B cell (primary cell): ENCODE measurements at places on chromosomes 4 and X.

GRCh38 chr4:26484032-26484515, 6.2 kb downstream of the CCKAR start:
- no peak for DNase-seq

DNA sequence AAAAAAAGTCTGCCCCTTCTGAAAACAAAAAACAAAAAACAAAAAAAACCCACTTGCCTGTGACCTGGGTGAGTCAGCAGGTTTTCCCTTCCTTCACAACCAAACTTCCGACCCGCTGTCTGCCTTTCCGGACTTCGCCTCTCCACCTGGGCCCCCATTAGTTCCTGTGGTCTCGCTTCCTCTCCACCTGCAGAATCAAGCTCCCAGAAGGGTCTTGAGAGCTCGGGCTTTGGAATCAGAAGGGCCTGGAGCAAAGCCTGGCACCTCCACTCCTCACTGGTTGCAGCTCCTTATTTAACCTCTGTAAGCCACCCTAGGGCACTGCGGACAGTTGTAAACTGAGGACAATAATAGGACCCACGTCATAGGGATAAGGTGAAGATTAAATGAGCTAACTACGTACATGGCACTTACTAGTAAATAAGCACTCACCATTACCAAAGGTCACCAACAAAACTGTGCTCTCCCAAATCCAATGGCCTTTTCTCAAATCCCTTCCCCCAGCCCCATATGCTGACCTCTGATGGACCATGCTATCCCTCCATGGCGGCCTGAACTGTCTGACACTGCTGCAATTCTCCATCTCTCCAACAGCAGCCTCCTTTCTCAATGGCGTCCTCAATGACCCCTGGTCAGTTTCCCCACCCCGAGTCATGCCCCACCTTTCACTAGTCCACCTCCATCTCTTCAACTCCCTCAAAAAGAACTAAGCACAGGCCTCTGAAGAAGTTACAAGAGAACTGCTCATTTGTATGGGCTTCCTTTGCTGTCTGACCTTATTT, 64.2 kb downstream of the IRF2 start:
- peak; percentile 48 for DNase-seq

- no peak for DNase-seq
Measured at GRCh38 chr4:99763635-99764101, 53.0 kb upstream of the DAPP1 start.

- no peak for DNase-seq
Measured at GRCh38 chrX:70432936-70433847, 10.1 kb downstream of the GDPD2 start.

- no peak for DNase-seq
Measured at GRCh38 chr4:2887343-2887742, 43.7 kb downstream of the ADD1 start.

GRCh38 chrX:115972717-115973116, 197.8 kb upstream of the AGTR2 start:
- no peak for DNase-seq

DNA sequence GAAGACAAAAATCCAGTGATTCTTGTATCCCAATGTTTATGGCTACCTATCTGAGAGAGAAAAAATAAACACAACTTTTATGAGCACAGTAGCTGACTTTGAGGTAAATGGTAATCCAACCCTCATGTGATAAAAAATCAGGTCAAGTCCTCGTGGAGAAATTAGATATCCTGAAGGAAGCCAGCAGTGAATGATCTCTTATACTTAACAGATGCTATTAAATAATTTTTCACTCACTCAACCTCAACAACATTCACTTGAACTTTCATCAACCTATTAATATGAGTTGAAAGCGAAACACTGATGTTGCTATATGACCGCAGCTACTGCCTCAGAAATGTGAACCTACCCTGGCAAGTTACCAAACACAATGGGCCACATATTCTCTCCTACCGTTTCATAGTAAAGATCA, 105.4 kb downstream of the GPC3 start:
- no peak for DNase-seq

- DNase-seq: peak; percentile 65
Measured at GRCh38 chrX:41009850-41010846, 75.1 kb upstream of the USP9X start.

- DNase-seq: no peak
Measured at GRCh38 chr4:89823416-89823815, 13.5 kb downstream of the SNCA start.

DNA sequence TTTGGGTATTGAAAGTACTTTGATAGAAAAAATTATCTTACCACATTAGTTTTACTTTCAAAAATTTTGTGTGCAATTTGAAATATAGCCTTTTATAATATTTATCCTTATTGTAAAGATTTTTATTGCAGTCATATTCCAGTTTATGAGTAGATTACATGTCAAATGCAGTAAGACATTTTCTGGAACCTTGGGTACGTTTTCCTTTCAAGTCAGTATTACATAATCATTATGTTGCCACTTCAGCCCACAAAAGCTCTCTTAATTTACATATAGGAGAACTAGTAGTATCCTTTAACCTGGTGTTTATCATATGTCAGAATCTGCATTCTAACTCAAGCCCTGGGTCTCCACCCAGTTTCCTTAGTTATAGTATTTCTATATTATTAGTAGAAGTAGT, 98.5 kb downstream of the CENPC start:
- DNase-seq: no peak

GRCh38 chr4:53847965-53848364, 216.4 kb downstream of the CHIC2 start:
- no peak for DNase-seq

- DNase-seq: no peak
Measured at GRCh38 chr4:165319030-165319429, 8.4 kb upstream of the MSMO1 start.

DNA sequence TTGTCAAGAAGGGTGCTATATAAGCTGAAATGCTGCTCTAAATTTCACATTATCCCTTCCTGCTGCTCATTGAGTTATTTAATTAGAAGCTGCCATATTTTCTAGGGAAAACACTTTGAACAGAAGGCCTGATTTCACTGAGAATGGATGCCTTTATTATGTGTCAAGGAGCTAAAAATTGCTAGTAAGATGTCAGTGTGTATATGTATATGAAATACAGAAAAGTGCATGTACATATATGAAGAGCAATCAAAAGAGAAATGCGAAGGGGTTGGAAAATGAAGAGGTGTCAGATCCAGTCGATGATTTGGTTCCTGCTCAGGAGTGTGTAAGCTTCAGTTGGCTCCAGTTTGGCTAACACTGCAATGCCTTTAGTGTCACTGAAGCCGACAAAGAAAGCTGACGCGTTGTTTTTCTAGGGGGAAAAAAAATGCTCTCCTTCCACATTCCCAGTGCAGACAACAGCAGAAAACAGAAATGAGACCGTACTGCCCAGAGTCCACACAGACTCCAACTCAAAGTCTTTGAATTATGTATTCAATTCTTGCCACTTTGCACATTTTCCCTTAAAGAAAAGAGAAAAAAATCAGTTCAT, 154.2 kb downstream of the NHS start:
- no peak for DNase-seq

GRCh38 chr4:11039634-11040131, 355.1 kb upstream of the CLNK start:
- no peak for DNase-seq

GRCh38 chrX:16851421-16851820, 18.7 kb downstream of the RBBP7 start:
- no peak for DNase-seq

GRCh38 chr4:100933628-100934027, 413.7 kb downstream of the PPP3CA start:
- no peak for DNase-seq

- DNase-seq: no peak
Measured at GRCh38 chr4:132587626-132588025, 561.5 kb upstream of the PCDH10 start.

DNA sequence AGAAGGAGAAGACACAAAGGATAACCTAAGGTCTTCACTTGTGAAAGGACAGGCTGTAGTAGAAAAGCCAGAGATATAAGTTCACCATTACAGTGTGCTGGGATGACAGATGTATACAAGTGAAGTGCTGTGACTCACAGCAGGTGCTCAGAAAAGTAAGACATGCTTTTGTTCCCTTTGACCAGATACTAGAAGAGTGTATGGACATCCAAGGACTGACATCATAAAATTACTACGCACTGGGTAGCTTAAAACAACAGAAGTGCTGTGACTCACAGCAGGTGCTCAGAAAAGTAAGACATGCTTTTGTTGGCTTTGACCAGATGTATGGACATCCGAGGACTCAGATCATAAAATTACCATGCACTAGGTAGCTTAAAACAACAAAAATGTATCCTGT, 61.6 kb upstream of the BTC start:
- DNase-seq: no peak

GRCh38 chr4:88630756-88631155, 38.5 kb downstream of the HERC3 start:
- no peak for DNase-seq

GRCh38 chrX:136475236-136475635, 12.5 kb upstream of the BRS3 start:
- no peak for DNase-seq

- peak; percentile 24 for DNase-seq
Measured at GRCh38 chr4:57426779-57427395, 316.7 kb upstream of the IGFBP7 start.

GRCh38 chr4:133000012-133000411, 149.1 kb upstream of the PCDH10 start:
- no peak for DNase-seq

DNA sequence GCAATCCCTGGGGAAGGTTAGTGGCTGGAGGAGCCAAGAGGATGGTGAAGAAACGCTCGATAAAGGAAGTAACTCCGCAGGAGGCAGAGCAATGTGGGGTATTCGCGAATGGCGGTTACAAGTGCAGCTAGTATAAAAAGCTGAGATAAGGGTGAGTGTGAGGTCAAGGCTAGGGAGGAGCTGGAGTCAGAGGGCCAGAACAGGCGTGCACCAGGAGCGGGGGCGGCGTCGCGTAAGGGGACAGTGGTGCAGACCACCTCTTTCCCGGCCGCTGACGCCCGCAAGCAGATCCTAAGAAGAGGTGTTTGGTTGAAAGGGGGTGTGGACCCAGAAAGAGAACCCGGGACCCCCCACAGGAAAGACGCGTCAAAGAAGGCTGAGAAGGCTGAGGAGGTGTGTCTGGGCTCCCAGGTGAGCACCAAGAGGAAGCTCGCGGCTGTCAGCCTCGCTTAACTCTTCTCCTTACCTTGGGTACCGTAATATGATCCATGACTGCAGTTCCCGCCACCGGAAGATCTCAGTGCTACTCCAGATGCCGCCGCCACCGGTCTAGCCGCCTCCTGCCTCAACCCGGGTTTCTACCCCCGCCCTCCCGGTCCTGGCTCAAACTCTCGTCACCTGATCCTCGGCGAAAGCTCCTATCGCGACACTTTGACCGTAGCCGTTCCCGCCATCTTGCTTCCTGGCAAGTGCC, at the start of gene MTMR8:
MTMR8 (minus strand) TSS at position 579 of the 694 bp plus-strand sequence; CDS start at position 490, 89 bp downstream.
- DNase-seq: peak; percentile 82

DNA sequence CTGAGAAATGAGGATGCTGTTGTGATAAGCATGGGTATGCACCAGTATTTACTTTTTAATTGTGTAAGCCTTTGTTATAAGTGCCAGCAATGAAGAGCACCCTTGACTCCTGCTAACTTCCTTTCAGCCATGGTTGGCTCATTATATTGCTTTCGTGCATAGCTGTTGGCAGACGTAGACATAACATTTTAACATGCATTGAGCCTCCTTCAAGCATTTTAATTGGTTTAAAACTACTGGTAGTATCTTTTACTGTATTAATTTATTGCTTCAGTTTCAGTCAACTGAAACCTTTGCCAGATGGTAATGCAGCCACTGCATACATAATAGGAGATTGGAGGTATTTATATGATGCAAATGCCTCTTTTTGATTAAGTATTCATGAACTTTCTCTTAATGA, 1285.4 kb downstream of the PCDH18 start:
- no peak for DNase-seq

GRCh38 chrX:69196666-69197065, 31.4 kb upstream of the PJA1 start:
- no peak for DNase-seq

GRCh38 chr4:7120341-7120740, 52.5 kb upstream of the GRPEL1 start:
- no peak for DNase-seq

DNA sequence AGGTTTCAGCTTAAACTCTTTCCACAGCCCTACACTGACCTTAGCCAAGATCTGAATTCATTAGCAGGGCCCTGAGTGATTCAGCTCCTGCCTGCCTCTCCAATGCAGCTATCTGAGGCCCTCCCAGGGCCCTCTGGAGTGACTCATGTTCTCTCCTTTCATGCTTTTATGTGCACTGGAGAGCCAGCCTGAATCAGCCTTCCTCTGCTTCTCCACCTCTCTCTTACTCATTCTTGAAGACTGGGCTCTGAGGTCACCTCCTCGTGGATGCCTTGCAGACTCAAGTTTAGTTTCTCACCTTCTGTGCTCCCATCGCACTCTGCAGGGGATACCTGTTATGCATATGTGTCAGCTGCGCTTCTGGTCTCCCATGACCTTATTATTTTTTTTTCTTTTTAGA, 3.1 kb upstream of the OCIAD2 start:
- DNase-seq: no peak
